Stimulated activated naive CD8-positive, alpha-beta T cell treated with anti-CD3 and anti-CD28 coated beads, Interleukin-15, Interleukin-2, amounts not matched to agents 100 U/mL and 50 U/mL, for 24 hours (primary cell): ENCODE measurements at places on chromosomes 7 and 10.
A peak's percentile ranks its signal among the peaks of the same experiment; 100 is the strongest.

GRCh38 chr7:130277763-130278643, 11.3 kb downstream of the CPA2 start:
- DNase-seq, result no peak

- DNase-seq, result no peak
Observed at GRCh38 chr7:77348371-77348813, 67.8 kb downstream of the GSAP start.

GRCh38 chr7:542713-543500, 23.3 kb upstream of the PDGFA start:
- DNase-seq, result peak; percentile 71

GRCh38 chr10:31977440-31978155, 49.0 kb upstream of the ARHGAP12 start:
- no peak for DNase-seq

GRCh38 chr10:123007558-123008354, 839 bp downstream of the IKZF5 start:
- DNase-seq, result peak; percentile 38

- no peak for DNase-seq
Observed at GRCh38 chr10:76337641-76338040, 906.2 kb downstream of the LRMDA start.

- DNase-seq, result no peak
Observed at GRCh38 chr10:44745920-44746319, 165.2 kb upstream of the TMEM72 start.

DNA sequence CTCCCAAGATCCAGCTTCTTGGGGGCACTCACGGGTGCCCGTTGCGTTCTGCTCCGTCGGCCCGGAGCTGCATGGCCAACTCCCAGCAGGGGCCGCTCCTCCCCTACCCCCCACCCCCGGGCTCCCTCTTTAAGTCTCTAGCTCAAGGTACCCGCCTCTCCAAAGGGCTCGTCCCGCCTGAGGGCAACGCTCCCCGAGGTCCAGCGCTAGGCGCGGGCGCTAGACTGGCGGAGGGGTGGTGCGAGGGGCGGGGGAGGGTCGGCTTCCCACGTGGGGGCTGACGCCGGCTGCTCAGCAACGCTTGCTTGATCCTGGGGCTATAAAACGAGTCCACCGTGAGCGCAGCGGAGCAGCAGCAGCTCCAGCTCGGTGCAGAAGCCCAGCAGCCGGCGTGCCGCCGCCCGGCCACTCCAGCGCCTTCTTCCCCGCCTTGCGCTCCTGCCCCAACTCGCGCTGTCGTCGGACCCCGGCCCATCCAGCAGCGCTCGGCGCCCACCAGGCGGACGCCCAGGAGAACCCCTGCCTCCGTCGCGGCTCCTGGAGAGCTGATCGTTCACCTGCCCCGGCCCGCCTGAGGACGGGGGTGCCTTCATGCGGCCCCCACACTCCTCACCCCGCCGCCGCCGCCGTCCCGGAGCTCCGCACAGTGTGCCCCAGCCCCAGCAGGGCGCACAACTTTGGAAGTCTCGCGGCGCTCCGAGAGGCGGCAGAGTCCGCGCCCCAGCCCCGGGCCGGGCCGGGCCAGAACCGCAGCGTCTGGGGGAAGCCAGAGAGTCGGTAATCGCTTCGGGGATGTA, at the start of gene ADRA2A:
Gene ADRA2A, plus strand, starts transcription at position 348 of the 797 bp plus-strand sequence. CDS start 968 bp downstream, outside the sequence.
- peak; percentile 25 for DNase-seq

GRCh38 chr10:111175787-111176186, 99.0 kb downstream of the ADRA2A start:
- DNase-seq, result no peak

GRCh38 chr7:92835261-92835850, 1.0 kb downstream of the CDK6 start:
- peak; percentile 67 for DNase-seq

DNA sequence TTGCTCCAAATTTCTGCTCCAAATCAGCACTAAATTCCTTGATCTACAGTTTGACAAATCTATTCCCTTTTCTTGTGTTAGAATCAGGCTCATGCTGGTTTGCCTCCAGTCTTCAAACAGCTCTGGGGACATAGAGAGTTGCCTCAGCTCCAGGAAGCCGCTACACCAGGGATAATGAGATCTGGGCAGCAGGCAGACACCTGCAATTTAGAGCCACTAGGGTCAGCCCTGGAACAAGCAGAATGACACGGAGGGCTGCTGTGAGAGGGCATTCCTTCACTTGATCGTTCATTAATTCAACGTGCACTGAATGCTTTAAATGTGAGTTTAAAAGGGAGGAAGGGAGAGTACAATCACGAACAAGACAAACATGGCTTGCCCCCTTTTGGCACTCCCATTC, 3.7 kb upstream of the ELMO1 start:
- DNase-seq, result no peak

DNA sequence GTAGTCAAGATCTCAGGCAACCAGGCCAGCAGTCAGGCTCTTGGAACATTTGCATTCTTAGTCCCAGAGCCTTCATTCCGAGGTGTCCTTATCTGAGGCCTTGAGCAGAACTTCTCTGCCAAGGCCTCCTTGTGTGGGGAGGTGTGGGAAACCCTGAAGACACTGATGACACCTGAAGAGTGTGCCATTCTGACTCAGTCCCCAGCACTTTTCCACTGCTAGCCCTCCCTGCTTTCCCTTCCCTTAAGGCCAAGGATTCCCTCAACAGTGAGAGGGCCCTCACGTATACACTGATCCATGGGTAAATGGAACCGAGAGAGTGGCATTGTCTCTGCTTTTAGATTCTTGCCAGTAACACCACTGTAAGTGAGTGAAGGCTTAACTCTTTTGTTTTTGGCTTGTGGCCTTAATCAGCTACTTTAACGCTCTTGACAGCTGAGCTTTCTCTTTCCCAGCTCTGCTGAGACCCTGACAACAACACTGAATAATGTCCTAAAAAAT, 30.3 kb downstream of the TRDMT1 start:
- no peak for DNase-seq

DNA sequence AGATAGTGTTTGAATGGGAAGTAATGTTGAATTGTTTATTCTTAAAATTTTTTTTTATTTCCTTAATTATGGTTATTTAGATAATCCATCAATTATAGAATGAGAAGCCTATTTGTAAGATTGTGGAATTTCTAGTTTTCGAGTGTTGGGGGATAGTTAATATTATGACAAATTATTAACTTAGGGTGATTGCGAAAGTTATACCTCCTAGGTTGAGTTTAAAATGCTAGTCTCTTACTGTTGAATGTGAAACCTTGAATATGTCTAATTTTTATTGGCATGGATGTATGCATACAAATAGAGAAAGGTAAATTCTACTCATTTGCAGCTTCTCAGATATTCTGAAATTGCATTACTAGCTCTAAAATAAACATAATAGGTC, 43.2 kb downstream of the BICC1 start:
- DNase-seq, result no peak

DNA sequence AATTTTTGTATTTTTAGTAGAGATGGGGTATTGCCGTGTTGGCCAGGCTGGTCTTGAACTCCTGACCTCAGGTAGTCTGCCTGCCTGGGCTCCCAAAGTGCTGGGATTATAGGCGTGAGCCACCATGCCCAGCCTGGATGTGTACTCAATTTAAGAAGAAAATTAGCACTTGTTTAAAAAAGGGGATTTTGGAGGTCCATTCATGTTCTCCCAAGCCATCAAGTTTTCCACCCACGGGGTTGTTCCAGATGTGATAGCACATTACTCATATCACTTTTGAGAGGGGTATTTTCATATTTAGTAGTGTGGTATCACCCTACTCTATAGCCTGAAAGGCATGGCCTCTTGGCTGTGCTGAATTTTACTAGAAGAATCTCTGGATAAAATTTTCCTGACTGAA, 10.5 kb upstream of the SLC26A3 start:
- DNase-seq, result peak; percentile 54

GRCh38 chr7:52270301-52270700, 765.1 kb upstream of the POM121L12 start:
- DNase-seq, result no peak

- no peak for DNase-seq
Observed at GRCh38 chr7:70630818-70631457, 501.0 kb upstream of the GALNT17 start.

DNA sequence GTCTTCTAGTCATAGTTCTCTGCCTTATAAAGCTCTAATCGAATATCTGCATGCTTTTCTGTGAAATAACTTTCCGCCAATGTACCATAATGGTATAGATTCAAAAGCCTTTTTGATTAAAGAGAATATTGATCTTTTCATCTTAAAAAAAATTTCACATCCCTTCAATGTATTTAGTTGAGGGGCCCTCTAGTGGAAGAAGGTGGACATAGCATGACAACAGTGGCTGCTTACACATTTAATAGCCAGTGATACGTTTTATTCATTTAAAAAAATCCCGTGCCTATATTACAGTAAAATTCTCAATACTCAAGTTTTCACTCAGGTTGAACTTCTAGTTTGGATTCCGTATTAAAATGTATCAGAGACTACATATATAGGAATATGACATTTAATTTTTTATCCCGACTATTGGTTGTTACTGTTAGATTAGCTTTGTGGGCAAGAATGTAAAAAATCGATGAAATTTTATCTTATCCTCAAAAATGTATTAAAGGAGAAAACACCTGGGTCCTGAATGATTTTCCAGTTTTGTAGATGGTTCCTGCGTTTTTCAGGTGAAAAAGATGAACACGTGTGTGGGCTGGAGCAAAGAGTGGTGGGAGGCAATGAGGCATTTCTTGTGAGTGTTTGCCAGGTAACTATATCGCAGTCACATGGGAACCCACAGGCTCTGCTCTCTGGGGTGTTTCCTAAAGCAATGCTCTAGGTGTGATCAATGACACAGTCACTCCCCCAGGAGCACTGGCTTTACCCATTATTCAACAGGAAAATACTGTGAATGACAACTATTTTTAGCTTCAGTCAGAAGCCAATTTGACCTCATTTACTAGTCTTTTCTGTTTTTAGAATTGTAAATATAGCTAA, 24.1 kb upstream of the PNLIP start:
- DNase-seq, result peak; percentile 22
